ENCODE measurements at places on chromosomes 16 and 17.

DNA sequence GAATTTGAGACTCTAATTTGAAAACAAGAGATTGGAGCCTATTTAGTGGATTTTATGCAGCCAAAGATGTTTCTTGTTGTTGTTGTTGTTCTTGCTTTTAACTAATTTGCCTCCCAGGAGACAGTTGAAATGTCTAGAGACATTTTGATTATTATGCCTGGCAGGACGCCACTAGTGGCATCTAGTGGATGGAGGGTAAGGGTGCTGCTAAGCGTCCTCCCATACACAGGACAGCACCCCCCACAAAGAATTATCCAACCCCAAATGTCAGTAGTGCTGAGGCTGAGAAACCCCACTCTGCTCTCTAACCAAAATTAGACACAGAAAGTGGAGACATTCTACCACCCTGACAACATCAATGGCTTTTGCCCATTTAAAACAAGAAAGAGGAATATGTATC is 15.4 kb upstream of the HSBP1 start:
- DNase-seq = no peak

DNA sequence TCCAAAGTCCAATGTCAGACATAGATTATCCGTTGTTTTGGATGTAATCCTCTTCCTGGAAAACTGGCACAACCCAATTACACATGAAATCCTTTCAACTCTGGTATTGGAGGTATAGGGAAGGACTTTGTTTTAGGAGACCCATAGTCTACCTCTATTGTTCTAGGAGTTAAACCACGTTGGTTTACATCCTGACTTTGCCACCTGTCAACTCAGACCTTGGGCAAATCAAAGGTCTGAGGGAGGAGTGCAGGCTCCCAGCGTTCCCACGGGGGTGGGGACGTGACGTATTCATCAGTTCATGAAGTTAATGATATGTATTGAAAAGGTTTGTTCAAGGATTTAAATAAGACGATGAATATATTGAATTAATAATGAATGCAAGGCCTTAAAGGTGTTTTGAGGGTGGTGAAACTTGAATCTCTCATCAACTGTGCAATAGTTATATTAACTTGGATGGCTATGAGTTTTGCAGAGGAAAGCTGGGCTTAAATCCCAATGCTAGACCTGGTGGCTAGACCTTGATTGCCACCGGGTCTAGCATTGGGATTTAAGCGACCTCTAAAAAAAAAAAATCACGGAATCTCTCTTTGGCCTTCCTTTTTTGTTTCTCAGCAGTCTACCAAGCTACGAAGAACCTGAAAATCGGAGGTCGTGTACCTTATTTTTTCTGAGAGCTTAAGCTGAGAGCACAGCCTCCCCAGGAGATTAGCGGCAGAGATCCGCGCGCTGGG is 744 bp upstream of the NF1 start:
- no peak for DNase-seq

GRCh38 chr16:2924901-2925755 is 13.4 kb downstream of the FLYWCH1 start:
- no peak for DNase-seq

DNA sequence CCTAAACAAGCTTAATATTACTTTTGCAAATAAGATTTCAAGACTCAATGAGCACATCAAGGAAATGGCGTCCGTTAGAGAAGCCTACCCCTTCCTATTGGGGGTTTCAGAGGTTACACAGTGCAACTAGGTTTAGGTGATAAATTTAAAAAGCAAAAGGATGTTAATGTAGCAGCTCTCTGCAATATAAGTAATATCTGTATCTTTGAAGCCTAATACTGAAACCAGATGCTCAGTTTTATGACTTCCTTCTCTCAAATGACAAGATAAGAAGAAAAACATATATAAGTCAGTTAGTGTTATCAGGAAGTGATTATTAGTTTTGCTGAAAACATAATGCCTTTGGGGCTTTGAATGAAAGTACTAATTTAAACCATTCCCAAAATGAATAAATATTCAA is 54.3 kb upstream of the MED13 start:
- no peak for DNase-seq

- no peak for DNase-seq
Measured at GRCh38 chr17:63529711-63530556, 6.8 kb downstream of the KCNH6 start.

DNA sequence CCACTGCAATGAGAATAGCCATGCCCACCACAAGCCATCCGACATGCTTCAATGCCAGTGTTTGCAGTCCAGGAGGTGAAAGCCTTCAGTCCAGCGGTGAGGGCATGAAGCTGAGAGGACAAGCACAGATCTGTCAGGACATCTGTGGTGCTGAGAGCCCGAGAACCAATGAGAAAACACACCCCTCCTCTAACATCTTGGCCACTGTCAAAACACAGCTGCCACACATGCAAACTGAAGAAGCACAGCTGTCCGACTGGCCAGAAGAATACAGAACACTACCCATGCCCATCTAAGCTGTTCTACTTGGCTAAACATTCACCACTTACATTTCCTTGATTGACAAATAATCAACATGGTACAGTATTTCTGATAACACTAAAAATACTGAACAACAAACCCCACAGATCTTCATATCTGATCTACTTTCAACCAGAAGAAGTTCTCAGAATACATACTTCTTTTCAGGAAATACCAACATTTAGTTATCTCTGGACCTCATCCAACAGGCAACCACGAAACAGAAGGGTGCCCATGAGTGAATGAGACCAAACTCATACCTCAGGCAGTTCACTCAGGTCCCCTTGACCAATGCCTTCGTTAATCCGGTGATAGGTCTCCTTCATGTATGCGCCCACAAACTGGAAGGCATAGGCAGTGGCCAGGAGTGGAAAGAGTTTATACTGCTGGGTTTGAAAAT is 10.2 kb upstream of the FBF1 start:
- DNase-seq = peak; percentile 58

GRCh38 chr16:23152386-23153178 is 3.3 kb upstream of the USP31 start:
- DNase-seq = no peak

DNA sequence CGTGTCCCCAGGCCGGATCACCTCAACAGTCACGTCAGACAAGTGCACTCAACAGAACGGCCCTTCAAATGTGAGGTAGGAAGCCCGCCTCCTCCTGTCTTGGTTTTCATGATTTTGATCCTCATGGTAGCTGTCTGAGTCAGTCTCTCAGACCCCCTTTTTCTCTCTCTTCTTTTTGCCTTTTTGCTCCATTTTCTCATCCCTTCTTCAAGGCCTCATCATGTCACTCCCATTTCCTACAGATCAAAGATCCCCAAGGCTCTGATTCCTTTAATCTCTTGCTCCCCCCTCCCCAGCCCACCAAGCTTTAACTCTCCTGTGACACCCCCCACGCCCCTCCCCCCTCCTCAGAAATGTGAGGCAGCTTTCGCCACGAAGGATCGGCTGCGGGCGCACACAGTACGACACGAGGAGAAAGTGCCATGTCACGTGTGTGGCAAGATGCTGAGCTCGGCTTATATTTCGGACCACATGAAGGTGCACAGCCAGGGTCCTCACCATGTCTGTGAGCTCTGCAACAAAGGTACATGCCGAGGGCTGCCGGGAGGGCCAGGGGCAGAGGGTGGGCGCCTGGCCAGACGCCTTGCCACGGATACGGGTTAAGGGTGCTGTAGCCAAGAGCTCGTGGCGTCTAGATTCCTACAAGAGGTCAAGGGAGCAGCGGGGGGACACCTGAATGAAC is 2.0 kb downstream of the MAZ start:
- DNase-seq = no peak

DNA sequence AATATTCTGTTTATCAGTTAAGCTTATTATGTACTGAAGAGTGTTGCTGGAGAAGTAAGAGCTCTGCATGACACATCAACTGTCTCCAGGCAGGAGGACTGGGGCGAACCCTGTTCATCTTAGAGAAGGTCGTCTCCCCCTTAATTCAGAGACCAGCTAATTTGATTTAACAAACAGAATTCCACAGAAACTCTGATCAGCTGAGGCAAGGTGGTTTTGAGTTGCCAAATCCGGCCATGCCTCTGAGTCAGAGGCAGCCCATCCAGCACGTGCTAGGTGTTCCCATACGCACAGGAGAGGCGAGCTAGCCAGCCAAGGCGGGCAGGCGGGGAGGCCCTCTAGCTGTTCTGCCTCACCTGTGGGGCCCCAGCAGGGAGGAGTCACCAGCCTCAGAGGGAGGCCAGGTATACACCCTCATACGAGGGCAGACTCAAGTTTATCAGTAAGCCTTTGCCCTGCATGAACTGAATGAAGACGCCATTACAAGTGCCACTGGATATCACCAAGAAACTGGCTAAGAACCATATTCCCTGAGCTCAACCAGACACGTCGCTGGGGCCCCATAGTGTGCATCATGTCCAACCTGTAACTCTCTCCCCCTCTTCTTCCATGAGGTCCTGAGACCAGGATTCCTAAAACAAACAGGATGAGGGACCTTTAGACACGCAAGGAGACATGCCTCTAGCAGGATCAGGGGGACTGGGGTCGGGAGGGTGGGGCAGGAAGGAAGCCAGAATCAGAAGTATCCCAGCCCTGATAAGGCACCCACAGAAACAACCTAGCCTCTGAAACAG is 25.7 kb downstream of the STAT5A start:
- DNase-seq = no peak

GRCh38 chr16:85498607-85499006 is 114.5 kb upstream of the GSE1 start:
- no peak for DNase-seq

GRCh38 chr17:51630101-51630671 is 369.8 kb downstream of the UTP18 start:
- no peak for DNase-seq

DNA sequence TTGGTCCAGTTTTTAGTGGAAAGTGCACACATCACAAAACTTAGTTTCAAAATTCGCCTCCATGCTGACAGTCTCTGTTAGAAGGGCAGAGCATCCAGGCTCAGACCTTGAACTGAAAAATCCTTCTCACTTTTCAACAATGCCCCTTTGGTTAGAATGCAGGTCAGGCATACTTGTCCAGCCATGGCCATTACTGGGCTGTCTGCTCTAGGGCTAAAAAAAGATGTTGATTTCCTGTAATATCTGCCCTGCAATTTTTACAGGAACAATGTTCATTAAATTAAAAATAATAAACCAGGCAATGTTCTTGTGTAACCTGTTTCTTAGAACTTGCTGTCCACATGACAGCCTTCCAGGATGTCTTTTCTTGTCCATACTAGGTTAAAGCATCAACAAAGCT is 122.4 kb downstream of the SNX11 start:
- no peak for DNase-seq

DNA sequence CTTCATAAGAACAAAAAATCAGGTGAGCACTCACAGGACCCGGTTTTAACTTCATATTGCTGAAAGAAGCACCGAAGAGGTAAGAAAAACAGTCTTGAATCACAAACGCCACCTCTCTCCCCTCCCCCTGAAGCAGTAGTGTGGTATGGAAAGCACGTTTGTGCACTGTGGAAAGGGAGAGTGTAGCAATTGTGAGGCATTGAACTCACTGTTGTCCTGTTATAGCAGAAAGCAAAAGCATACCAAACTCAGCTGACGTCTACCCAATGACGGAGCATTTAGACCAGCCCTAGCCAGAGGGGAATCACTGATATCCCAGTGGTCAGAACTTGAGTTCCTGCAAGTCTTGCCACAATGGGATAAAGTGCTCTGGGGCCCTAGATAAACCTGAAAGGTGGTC is 98.8 kb downstream of the DYNLRB2 start:
- DNase-seq = no peak

DNA sequence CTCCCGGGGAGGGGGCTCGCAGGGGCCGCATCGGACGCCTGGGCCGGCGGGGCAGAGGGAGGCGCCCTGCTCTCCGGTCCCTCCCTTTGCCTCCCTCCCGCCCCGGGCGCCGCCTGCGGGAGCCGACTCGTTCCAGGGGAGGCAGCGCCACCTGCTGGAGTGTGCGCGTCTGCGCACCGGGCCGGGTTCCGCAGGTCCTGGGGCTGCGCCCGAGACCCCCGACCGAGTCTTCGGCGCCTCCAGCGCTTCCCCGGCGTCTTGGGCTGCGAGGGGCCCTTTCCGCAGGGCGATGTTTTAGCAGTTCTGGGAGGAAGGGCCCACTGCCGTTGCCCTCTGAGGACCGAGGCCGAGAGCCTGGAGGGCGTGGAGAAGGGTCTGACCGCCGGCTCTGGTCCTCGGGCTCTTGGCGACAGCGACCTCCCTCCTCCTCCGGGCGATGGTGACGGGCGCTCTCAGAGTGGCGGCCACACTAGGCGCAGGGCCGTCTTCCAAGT is 106.3 kb downstream of the SEC14L1 start:
- peak; percentile 42 for DNase-seq

- DNase-seq = no peak
Measured at GRCh38 chr17:42476411-42476810, 17.7 kb downstream of the ATP6V0A1 start.

DNA sequence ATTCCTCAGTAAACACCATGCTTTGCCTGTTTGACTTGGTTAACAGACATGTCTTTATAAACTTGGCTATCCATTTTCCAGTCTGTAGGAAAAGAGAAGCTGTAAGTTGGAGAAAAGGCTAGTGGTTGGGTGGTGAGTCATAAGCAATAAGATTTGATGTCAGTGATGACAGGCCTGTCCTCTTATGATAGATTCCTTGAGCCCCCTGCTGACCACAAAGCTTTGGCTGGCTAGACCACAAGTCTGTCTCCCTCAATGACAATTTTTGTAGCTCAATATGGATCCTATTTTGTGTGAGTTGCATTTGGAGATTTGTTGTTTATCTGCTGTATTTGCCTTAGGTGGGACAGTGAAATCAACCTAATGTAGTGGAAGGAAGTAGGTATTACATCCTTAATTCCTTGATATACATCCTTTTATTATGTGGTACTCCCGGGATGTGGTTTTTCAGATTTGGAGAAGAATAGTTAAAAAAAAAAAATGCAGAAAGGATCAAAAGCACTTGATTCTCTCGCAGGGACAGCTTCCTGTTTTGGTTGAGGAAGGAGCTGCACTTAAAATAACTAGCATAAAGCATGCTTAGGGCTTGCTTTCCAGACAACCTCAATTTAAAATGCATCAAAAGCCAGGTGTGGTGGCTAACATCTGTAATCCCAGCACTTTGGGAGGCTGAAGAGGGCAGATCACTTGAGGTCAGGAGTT is 67.4 kb downstream of the SIAH1 start:
- peak; percentile 70 for DNase-seq

DNA sequence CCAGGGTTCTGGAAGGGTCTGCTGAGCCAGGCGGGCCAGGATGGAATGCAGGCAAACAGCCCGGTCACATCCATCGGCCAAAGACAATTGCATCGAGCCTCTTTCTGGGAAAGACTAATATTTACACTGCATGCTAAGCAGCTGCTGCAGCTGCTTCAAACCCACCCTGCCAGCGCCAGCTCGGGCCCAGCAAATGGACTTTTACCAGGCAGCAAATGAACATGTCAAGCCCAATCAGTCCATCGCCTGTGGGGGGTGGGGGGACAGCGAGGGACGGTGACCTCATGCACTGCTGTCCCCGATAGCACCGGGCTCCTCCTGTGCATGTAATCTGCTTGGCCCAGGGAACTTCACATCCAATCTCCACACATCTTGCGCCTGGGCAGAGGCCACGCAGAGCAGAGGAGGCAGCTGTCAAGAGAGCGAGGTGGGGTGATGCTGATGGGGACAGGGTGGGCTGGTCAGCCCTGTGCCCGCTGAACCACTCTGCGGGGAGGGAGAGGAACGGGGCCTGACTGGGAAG is 39.4 kb upstream of the CDH5 start:
- DNase-seq = no peak

GRCh38 chr16:86122681-86123342 is 223.8 kb downstream of the IRF8 start:
- no peak for DNase-seq

GRCh38 chr16:3479654-3480216 is 15.6 kb downstream of the C16orf90 start:
- DNase-seq = no peak

- peak; percentile 34 for DNase-seq
Measured at GRCh38 chr17:6786618-6787017, 10.6 kb downstream of the FBXO39 start.

Measured in astrocyte of the cerebellum (primary cell).